ENCODE measurements at places on chromosomes 5 and 9. TPM values are rescaled to one million over a fixed set of nuclear protein-coding genes. Genes with fewer than 3 reads are reported as not detected.
A peak's percentile ranks its signal among the peaks of the same experiment; 100 is the strongest.

Gene SLC9A3
- total RNA-seq: 1.8 TPM

GRCh38 chr5:40774623-40775022, 18.9 kb upstream of the TTC33 start:
- no peaks in the 10 kb centered on the region for H3K27me3 ChIP-seq
- peaks cover 33% of the 10 kb centered on the region for H3K36me3 ChIP-seq
- no peaks in the 10 kb centered on the region for H3K4me1 ChIP-seq
- no peak for DNase-seq

Gene MARVELD2
- 2.4 TPM for total RNA-seq

DNA sequence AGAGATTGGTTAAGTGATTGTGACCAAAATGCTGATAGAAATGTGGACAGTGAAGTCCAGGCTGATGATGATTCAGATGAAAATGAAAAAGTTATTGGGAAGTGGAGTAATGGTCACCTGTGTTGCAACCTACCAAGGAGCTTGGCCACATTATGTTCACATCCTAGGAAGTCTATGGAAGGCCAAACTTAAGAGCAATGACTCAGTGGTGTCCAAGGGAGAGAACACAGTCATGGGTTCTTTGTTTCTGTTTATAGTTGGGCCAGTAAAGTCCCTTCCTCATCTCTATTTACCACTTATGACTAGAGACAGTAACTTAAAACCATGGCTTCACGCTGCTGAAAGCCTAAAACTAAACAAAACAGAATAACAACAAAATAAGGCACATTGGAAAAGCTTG, 555.3 kb upstream of the DAB2 start:
- no peak for DNase-seq
- no peak overlapping the region for H3K27ac ChIP-seq
- H3K4me1 ChIP-seq: no peaks in the 10 kb centered on the region
- no peak overlapping the region for H3K4me3 ChIP-seq

DNA sequence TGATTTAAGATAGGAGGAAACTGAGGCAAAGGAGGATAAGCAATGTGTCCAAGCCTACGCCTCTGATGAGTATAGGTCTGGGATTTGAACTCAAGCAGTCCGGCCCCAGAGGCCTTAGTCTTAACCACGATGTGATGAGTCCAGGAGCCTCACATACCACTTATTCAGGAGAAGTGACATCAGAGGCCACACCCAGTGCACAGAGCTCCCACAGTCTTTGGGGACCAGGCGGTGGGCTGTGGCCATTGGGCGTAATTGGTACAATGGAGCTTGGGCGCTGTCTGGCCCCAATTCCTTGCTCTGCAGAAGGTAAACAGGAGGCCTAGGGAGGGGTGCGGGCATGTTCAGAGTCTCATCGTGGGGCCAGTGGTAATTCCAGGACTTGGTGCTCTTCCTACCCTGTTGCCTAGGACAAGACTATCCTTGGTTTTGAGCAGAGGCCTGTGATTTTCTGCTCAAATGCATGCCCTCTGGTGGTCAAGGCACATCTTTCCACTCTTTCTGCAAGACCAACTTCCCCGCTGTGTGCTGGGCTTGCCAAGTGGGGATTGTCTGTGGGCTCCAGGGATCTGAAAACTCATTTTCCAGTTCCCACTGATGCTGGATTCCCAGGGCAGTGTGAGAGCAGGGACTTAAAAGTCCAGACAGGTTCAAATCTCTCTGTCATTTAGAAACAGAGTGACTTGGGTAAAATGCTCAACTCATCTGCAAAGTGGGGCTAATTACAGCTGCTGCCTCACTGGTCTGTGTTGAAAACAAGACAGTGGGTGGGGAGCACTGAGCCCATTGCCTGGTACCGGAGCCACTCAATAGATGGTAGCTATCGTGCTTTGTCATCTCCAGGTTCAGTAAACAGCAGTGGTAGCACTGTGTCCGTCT, 15.8 kb downstream of the NDST1 start:
- no peak for DNase-seq
- no peaks in the 10 kb centered on the region for H3K27me3 ChIP-seq
- peaks cover 6% of the 10 kb centered on the region for H3K36me3 ChIP-seq
- no peak overlapping the region for H3K27ac ChIP-seq
- H3K4me1 ChIP-seq: peaks cover 60% of the 10 kb centered on the region
- no peak overlapping the region for H3K4me3 ChIP-seq

DNA sequence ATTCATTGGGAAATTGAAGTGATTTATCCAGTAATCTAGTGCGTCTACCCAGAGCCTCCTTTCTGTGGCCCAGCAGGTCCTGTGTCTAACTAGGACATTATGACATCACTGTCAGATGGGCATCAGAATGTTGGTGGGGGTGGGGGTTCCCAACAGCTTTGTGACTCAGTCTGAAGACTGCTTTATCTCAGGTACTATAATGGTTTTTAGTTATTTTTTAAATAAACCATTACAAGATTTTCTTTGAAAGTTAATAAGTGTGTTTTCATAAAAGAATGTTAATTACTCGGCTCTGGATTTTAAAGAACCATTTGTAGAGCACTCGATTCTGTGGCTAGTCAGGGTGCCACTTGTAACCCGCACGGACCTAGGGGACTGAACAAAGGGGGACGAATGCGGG, at the start of gene EQTN:
TSS of gene EQTN (minus strand) at position 101 of the 400 bp plus-strand sequence. CDS start at position 6, 95 bp downstream.
- no peak within 1 kb of the TSS for H3K27ac ChIP-seq
- no peak within 1 kb of the TSS for H3K4me3 ChIP-seq
- H3K36me3 ChIP-seq: no peaks in the 10 kb centered on the region
- H3K4me1 ChIP-seq: no peaks in the 10 kb centered on the region

DNA sequence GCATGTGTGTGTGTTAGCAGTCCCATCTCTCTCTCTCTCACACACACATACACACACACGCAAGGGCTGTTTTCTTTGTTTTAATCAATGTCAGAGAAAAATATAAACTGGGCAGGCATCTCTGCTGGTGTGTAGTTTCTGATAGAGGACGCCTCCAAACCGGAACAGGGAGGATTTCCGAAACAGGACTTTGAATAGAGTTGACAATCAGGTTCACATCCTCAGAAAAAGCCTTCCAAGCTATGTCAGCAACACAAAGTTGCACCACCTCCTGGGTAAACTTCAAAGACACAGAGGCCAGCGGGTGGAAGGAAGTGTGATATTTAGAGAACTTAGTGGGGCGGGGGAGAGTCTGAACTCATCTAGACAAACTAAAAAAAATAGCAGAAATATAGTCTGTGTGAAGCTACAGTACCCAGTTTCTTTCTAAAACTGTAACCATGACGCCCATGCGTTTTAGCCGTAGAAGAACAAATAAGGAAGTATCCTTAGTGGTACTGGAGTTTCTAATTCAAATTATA, 1.2 kb downstream of the ST8SIA4 start:
- peaks cover 21% of the 10 kb centered on the region for H3K4me1 ChIP-seq
- peak overlapping the region; percentile 65 for H3K4me3 ChIP-seq
- no peaks in the 10 kb centered on the region for H3K27me3 ChIP-seq
- no peak overlapping the region for H3K27ac ChIP-seq
- no peak for DNase-seq

DNA sequence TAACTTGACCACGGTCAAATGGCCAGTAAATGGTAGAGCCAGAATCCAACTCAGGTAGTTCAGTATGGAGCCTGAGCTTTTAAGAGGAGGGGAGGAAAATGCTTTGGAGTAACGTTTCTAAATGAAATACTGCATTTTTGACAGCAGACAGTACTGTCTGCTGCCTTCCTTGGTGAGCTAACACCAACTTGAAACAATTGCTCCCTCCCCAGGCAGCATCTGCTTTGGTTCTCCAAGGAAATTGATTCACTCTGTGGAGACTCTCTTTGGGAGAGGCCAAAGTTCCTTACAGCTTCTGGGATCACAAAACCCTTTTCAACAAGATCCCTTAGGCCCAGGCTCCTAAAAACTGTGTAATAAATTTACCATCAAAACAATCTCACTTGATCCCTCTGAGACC, 75.2 kb upstream of the SSBP2 start:
- no peak overlapping the region for H3K27ac ChIP-seq
- no peak overlapping the region for H3K4me3 ChIP-seq
- DNase-seq: no peak
- H3K27me3 ChIP-seq: no peaks in the 10 kb centered on the region
- no peaks in the 10 kb centered on the region for H3K36me3 ChIP-seq

DNA sequence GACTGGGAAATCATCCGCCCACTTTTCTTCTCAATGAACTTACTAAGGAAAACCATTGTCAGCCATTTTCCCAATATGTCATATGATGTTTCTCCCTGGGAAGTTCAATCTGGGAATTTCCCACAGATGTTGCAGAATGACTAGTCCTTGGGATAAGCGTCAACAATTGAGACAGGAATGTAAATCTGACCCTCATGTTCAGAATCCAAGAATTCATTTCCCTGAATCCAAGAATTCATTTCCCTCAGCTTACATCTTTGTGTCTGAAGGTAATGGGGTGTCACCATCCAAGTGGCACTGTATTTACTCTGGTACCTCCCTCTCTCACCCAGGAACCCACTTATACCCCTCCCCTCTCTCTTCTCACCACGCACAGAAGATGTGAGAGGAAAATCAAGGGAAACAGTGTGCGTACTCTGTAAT, 7.4 kb downstream of the KLF9 start:
- no peaks in the 10 kb centered on the region for H3K27me3 ChIP-seq
- DNase-seq: no peak
- H3K27ac ChIP-seq: peak overlapping the region; percentile 45
- peak overlapping the region; percentile 48 for H3K4me3 ChIP-seq

Gene PRLR
- 2.6 TPM for total RNA-seq

DNA sequence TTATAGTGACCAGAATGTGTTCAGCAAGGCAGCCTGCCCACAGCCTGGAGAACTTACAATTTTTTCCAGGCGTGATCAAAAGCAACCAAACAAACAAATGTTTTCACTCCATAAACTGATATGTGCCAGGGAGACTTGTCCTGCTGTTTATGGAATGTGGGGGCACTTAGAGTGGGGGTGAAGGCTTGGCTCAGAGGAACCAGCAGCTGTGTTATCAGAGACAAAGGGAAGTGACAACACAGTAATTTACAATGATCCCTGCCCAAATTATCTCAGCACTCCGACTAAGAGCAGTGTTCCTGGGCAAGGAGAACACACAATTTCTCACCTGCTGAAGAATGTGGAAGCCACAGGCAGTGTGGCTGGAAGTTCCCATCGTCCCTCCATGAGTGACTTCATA, 429.1 kb upstream of the IRX4 start:
- DNase-seq: no peak
- H3K36me3 ChIP-seq: no peaks in the 10 kb centered on the region
- H3K27me3 ChIP-seq: no peaks in the 10 kb centered on the region
- H3K4me1 ChIP-seq: no peaks in the 10 kb centered on the region

DNA sequence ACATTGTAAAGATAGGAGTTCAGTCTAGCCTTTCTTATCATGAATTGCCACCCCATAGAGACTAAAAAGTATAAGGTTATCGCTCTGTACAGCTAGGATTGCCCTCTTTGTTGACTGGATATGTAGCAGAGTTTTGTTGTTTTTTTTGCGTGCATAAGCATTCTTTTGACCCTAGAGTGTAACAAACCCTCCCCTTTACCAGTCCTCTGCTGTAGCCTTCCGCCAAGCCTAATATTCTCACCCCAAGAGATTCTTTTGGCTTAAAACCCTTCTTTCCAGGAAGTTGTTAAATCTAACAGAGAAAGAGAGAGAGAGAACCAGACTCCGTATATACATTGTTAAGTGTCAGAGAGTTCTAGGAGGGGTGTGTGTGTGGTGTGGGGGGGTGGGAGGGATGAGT, 113.9 kb downstream of the FGF1 start:
- peaks cover 7% of the 10 kb centered on the region for H3K4me1 ChIP-seq
- no peak overlapping the region for H3K4me3 ChIP-seq
- H3K27ac ChIP-seq: no peak overlapping the region
- no peak for DNase-seq
- no peaks in the 10 kb centered on the region for H3K36me3 ChIP-seq

DNA sequence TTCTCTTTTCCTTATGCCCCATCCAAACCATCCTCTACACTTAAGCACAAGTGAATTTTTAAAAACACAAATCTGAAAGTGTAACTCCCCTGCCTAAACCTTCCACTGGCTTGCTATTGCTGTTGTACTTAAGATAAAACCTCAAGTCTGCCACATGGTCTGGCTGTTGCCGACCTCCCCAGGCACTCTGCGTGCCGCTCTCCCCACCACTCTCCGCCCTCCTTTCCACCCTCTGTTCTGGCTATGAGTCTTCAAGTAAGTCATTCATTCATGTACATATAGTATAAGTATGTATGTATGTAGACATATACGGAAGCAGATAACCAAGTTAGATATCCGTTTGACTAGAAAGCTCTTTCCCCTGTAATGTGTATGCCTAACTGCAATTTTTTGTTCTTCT, 94.7 kb upstream of the ANKRD55 start:
- no peaks in the 10 kb centered on the region for H3K27me3 ChIP-seq
- no peaks in the 10 kb centered on the region for H3K36me3 ChIP-seq
- no peak overlapping the region for H3K27ac ChIP-seq
- H3K4me3 ChIP-seq: peak overlapping the region; percentile 19
- no peak for DNase-seq

Gene RMI1
- 1.6 TPM for total RNA-seq

Gene SPINK13
- not detected for total RNA-seq

GRCh38 chr5:100828071-100828897, 74.8 kb downstream of the ST8SIA4 start:
- no peak overlapping the region for H3K4me3 ChIP-seq
- no peaks in the 10 kb centered on the region for H3K27me3 ChIP-seq
- no peak for DNase-seq
- H3K36me3 ChIP-seq: no peaks in the 10 kb centered on the region
- H3K27ac ChIP-seq: peak overlapping the region; percentile 29
- no peaks in the 10 kb centered on the region for H3K4me1 ChIP-seq

Gene FGF18
- total RNA-seq: 0.81 TPM

DNA sequence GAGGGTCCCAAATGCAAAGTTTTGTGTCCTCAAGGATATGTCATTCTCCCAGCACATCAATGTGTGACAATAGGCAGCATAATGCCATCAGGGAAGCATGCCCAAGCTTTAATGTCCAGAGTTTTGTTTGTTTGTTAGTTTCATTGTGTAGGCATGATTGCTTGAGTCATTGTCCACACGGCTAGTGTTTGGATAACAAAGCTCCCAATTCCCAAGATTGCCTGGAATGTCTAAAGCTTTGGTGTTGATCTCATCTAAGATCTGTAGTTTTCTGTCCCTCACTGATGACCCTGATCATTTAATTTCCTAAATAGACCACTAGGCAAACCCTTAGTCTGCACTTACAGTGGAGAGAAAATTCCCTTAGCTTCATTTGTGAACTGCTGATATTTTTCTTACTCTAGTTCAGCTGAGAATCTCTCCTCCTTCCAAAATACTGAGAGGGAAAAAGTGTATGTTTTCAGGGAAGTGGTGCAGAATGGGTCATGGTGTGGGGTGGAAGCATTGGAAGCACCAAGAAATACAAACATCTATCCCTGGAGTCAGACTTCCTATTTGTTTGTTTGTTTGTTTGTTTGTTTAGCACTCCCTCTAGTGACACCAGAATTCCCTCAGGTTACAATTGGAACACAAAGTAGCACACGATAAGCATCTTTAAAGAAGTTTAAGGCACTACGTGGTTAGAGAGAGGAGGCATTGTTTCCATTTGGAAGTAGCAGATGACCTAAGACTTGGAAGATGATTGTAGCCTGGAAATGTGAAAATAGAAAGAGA, 127.1 kb downstream of the PRDM6 start:
- no peaks in the 10 kb centered on the region for H3K27me3 ChIP-seq
- DNase-seq: no peak
- no peaks in the 10 kb centered on the region for H3K4me1 ChIP-seq
- H3K36me3 ChIP-seq: no peaks in the 10 kb centered on the region
- no peak overlapping the region for H3K4me3 ChIP-seq
